ENCODE measurements at places on chromosomes 12 and 14.

DNA sequence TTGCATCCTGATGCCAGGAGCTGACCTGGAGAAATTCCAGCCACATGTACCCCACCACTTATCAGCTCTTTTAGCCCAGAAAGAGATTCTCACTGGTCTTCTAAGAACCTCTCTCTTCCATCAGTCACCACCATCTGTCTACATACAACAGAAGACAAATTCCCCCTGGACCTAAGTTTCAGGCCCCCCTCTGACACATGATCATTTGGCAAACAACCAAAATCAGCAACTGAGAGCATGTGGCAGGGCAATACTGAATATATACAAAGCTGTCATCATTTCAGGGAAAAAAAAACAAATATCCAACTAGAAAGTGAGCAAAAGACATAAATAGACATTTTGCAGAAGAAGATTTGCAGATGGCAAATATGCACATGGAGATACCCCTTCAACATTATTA, 180.2 kb downstream of the FOXN3 start:
- DNase-seq: no peak

- no peak for DNase-seq
Measured at GRCh38 chr12:124311292-124312109, 16.6 kb downstream of the RFLNA start.

GRCh38 chr12:91355150-91356006, 172.8 kb upstream of the DCN start:
- DNase-seq: peak; percentile 33

- DNase-seq: no peak
Measured at GRCh38 chr14:57833323-57833722, 32.6 kb downstream of the SLC35F4 start.

Data from MV-4-11 (cell line).